Fibroblast of the aortic adventitia (primary cell): ENCODE measurements at places on chromosomes 11 and 22.
A peak's percentile ranks its signal among the peaks of the same experiment; 100 is the strongest.

- DNase-seq: no peak
These were observed 272.2 kb downstream of the TENM4 start for GRCh38 chr11:79168530-79169110.

DNA sequence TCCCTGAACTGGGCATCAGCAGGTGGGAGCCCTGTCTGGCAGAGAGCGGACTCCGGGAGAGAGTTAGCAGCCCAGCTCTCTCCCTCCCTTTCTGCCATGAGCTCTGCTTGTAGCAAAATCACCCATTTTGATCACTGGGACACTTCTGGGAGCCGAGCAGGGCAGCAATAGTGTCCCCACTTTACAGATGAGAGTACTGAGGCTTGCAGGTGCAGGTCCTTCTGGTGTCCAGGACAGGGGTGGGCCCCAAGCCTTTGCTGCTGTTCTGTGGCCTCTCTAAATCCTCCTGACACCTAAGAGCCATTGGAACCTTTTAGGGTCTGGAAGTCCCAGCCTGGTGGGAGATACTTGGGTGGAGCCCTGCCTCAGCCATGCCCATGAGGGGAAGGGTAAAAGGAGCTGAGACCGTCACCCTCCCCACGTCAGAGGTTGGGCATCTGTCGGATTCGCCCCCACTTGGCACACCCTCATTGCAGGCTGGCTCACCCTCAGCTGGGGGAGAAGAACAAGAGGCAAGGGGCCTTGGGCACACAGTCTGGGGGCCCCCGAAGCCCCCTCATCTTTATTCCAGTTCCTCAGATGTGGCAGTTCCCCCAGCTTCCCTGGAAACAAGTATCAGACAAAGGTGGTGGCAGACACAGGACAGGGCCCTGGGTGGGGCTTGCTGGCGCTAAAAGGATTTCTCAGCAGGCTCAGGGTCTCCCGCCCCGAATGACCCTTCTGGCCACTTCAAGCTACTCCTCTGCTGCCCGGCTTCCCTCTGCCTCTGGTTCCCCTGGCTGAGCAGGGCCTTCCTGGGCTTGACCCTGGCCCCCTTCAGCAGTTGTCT is 4.5 kb downstream of the RIN1 start:
- no peak for DNase-seq

DNA sequence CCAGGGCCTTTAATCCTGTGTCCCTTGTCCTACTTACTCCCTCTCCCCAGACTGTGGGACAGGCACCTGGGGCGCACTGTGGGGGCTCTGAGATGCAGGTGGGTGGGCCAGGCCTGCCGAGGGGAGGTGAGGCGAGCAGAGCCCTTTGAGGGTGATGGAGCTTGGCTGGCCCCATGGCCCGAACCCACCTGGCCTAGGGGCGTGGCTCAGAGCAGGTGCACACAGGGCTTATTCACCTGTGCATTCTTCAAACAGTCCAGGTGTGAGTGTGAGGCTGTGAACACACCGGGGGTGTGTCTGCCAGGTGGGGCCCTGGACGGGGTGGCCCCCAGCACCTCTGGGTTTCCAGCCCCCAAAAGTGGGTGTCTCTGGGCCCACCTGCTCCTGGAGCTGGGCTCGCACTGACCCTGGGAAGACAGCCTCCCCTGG is 9.0 kb upstream of the MUC5AC start:
- DNase-seq: no peak

GRCh38 chr11:113022262-113022661 is 61.0 kb downstream of the NCAM1 start:
- DNase-seq: no peak

DNA sequence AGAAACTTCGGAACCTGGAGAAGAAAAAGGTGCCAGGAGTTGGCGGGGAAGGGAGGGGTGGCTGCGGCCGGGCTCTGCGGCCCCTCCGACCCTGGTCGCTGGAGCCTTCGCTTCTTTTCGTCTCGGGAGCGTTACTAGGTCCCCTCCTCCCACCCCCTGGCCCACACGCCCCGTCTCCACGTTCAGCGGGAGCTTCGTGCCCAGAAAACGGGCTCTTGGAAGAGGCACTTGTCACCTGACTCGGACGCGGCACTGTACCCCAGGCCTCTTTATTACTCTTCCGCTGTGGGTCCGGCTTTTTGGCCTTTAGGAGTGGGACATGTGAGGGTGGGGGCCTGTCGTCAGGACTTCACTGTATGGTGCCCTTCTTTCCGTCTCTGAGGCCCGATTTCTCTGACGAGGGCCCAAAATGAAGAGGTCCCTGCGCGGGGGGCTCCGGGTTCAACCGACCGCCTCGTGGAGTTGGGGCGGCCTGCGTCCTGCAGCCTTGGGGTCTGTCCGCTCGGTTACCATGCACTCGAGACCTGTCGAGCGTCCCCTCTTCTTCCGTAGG is 1.2 kb downstream of the CAPRIN1 start:
- DNase-seq: no peak

DNA sequence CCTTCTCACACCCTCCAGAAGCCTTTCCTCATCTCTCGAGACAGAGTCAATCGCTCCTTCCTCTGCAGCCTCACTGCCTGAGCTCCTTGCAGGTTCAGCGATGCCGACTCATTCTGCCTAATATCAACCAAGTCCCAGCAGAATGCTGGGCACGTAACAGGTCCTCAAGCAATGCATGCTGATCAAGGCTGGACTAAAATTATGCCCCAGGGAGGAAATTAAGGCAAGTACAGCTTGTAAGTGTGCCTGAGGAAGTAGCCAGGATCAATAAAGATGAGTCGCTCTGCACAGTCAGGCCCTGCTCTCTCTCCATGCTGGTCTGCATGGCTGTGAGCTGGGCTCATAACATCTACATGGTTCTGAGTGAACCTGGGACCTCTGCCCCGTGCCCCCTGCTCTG is 25.6 kb upstream of the NRIP3 start:
- no peak for DNase-seq

- DNase-seq: no peak
These were observed 7.5 kb upstream of the GGA1 start for GRCh38 chr22:37601203-37601539.

- no peak for DNase-seq
These were observed 20.2 kb downstream of the LMO1 start for GRCh38 chr11:8243458-8243857.

- DNase-seq: peak; percentile 52
These were observed 3.5 kb downstream of the ESAM start for GRCh38 chr11:124758355-124759265.

DNA sequence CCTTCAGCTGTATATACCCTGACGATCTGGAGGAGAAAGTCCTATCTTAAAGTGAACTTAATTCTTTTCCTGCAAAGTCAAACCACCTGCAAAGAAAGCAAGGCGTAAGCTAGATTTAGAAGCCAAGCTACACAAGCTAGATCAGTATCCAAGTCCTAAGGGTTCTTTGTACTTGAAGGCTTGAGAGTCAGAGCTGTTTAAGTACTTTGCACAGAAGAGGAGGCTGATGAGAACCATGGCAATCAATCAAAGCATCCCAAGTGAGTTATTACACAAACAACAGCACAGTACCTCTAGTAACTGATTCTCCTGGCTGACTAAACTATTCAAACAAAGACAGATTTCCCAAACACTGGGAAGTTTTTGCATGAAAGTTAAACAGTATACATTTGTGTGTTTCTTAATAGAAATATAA is 1.9 kb downstream of the CDON start:
- DNase-seq: no peak

DNA sequence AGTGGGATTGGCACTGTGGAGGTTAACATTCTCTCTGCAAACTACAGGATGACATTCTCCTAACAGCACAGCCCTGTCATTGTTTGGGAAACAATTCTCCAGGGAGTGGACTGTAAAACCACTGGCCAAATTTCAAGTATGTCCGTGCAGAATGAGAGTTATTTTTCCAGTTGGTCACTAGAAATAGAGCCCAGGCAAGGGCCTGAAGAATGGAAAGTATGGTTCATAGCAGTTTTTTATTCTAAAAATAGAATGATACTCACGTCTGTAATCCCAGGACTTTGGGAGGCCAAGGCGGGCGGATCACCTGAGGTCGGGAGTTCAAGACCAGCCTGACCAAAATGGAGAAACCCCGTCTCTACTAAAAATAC is 39.0 kb upstream of the CD44 start:
- DNase-seq: peak; percentile 93

DNA sequence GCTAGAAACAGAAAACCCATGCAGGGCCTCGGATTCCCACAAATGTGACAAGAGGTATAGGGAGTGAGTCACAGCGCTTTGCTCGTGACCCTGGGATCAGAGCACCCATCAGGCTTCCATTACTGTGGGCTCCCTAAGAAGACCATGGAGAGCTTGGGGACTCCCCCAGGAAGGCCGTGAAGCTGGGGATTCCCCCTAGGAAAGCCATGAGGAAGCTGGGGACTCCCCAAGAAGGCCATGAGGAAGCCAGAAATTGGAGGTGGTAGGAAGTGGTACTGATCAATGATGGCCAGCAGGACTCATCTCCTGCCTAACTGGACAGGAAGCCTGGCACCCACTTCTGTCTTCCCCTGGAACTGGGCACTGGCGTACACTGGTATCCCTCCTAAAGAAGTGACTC is 10.1 kb upstream of the DCPS start:
- DNase-seq: no peak

DNA sequence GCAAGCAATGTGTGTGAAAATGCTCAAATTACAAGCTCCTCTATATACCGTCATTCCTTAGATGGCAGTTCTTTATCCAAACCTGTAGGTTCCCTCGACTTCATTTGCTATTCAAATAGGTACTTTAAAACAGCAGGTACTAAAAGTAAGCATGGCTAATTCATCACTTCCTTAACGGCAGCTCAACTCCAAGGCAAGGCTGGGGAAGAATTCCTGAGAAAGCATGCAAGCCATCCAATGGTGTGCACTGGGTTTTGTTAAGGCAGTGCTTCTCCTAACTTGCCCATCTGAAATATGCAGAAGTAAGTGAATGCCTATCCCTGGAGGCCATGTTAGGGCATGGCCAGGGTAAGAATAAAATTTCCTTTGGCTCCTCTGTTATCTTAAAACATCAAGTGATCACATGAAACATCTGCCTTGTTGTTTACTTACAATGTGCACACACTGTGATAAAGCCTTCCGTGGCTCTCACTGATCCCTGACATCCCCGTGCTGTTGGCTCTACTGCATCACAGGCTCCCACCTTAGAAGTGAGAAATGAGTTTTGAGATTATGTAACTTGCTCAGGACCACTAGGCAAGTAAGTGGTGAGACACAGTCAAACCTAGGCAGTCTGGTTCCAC is 52.1 kb downstream of the SMCO4 start:
- no peak for DNase-seq

DNA sequence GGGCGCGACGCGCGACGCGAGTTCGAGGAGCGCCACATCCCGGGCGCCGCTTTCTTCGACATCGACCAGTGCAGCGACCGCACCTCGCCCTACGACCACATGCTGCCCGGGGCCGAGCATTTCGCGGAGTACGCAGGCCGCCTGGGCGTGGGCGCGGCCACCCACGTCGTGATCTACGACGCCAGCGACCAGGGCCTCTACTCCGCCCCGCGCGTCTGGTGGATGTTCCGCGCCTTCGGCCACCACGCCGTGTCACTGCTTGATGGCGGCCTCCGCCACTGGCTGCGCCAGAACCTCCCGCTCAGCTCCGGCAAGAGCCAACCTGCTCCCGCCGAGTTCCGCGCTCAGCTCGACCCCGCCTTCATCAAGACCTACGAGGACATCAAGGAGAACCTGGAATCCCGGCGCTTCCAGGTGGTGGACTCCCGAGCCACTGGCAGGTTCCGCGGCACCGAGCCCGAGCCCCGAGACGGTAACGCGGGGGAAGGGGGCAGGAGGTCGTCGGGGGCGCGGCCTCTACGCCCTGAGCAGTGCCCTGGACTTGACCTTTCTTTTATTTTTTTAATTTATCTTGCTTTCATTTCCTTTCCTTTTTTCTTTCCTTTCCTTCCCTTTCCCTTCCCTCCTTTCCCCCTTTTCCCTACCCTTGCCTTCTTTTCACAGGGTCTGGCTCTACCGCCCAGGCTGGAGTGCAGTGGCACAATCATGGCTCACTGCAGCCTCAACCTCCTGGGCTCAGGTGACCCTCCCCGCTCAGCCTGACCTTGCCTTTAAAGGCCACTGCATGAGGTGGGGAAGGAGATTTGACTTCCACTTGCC is 5.0 kb downstream of the MPST start:
- no peak for DNase-seq

GRCh38 chr22:20638507-20638870 is 131.1 kb downstream of the MED15 start:
- no peak for DNase-seq

DNA sequence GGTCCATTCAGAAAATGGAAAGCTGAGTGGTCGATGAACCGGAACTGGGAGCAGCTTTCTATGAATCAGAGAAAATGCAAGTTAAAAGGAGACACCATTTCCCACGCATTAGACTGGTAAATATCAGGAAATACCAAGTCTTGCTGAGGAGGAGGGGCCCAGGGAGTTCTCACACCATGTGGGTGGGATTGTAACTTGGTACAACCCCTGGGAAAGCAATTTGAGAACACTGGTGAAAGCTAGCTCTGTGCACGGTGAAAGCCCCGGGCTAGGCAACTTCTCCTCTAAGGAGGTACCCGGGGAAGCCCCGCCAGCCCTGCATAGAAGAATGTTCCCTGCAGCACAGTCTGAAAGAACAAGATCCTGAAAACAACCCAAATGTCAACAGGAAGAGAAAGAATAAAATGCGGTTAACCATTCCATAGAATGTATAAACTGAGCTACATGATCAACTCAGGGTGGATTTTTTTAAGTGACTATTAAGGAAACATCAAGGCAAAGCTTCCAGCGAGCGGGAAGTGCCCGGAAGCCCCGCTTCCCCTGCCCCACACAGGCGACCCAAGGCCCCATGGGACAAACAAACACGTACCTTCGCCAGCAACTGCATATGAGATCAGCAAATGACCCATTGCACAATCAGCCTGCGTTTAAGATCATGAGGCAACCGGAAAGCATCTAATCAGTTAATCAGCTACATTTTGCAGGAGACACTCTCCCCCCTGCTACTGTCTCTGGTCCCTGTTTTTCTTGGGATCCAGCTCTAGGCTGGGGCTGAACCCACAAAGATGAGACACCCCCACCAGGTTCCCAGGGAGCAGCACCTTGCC is 11.3 kb downstream of the SHANK2 start:
- DNase-seq: peak; percentile 77

DNA sequence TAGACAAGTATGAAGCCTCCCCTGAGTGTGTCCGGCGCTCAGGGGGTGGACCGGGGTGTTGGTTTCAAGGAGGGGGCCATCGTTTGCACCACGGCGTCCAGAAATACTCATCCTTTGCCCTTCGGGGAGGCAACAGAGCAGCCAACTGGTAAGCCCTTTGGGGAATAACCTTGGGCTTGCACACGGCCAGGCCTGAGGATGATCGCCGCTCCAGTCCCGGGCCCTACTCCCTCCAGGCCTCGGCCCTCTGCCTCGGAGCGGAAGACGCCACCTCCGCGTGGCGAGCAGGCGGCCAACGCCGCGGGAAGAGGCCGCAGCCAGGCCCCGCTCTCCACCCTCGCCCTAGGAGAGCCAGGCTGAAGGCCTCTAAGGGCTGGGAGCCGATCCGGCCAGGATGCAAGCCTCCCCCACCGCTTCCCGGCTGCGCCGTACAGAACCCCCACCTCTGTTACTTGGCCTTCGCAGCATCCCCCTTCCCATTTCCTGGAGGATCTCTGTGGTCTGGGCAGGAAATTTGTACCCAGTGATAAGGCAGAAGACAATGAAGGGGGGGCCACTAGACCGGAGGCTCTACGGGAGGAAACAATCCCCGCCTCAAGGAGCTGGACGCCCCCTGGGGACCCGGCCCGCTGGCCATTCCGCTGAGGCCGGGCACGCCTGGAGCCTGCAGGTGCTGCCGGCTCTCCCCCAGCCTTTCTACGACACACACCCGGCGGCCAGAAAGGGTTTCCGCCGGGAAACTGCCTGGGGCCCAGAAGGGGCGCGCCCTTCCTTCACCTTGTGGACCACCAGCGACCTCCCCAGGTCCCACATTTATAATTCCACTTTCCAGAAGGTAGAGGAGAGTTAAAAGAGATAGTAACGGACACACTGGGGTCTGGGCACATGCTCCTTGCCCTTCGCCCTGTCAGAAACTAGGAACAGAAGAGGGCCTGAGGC is 2.6 kb downstream of the ESAM start:
- DNase-seq: no peak
